ENCODE measurements at places on chromosomes 2 and 18.

GRCh38 chr18:46019936-46020335 lies 52.1 kb downstream of the PSTPIP2 start:
- DNase-seq, result no peak

GRCh38 chr18:13612196-13612997 lies 114.0 kb downstream of the FAM210A start:
- no peak for DNase-seq

- peak; percentile 26 for DNase-seq
Measured at GRCh38 chr18:286515-287310, 18.9 kb upstream of the THOC1 start.

- peak; percentile 68 for DNase-seq
Measured at GRCh38 chr2:184646177-184646576, 47.8 kb downstream of the ZNF804A start.

DNA sequence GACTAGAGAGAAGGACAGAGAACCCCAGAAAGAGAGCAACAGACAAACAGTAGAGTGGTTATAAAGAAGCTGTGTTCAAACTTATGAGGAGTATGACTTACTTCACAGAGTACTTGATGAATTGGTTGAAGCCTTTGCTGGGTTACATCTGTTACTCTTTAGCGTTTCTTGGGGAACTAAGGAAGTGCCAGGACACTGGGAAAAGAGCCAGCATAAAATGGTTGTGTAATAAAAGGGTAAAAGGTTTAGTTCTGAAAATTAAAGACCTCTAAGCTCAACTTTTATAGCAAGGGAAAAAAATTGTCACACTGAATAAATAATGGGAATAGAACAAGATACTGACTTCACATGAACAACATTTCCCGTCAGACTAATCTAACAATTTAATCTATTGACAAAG lies 17.0 kb upstream of the STAT4 start:
- peak; percentile 95 for DNase-seq

DNA sequence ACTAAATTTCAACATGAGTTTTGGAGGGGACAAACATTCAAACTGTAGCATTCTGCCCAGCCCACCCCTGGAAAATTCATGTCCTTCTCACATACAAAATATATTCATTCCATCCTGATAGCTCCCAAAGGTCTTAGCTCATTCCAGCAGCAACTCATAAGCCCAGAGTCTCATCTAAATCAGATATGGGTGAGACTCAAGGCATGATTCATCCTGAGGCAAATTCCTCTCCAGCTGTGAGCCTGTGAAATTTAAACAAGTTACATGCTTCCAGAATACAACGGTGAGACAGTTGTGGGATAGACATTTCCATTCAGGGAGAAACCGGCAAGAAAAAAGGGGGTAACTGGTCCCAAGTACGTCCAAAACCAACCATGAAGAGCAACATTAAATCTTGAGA lies 43.5 kb upstream of the FAHD2A start:
- DNase-seq, result peak; percentile 87

GRCh38 chr18:78739115-78739514 lies 240.5 kb upstream of the SALL3 start:
- no peak for DNase-seq

DNA sequence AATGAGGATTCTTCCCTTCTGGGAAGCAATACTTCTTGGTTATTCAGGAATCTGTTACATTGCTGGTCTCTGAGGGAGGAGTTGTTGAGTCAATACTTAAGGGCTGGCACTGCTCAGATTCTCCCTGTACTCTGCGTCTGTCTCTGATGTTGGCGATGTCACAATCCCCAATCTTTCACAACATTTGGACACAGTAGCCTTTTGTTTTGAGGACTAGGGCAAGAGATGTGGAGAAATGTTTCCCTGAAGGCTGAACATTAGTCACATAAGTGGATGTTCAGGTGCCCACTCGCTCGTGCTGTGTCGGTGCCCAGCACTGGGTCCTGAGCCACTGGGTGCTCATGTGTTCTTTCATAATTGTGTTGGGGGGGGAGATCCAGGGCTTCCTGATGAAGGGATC lies 55.0 kb downstream of the MAPK4 start:
- DNase-seq, result no peak

- peak; percentile 64 for DNase-seq
Measured at GRCh38 chr18:7608781-7609201, 41.7 kb downstream of the PTPRM start.

DNA sequence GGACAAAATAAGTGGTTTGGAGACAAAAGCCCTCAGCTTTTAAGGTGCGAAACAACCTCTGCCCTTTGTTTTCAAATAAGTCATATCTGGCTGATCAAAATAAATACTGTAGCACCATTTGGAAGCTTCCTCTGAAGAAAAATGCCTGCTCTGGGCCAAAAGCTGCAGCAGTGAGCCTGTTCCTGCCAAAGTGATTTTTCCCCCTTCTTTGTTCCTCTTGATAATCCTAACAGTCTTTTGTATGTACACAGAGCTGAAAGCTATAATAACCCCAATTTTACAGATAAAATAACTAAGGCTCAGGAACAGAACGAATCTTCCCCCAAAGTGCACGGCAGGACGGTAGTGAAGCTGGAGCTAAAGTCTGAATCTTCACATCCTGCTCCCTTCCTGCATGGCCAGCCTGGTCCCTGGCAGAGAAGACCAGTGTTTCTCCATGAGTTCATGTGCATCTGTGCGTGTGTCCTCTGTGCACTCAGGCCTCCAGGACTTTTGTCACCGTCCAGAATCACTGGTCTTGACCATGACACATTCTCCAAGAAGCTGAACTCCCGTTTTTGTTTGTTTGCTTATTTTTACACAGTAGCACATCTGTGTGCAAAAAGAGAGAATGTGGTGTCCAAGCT lies 2114.1 kb upstream of the PIK3C3 start:
- DNase-seq, result no peak
